Kidney (tissue), 22 donors: ENCODE measurements at places on chromosomes 2 and 18.

DNA sequence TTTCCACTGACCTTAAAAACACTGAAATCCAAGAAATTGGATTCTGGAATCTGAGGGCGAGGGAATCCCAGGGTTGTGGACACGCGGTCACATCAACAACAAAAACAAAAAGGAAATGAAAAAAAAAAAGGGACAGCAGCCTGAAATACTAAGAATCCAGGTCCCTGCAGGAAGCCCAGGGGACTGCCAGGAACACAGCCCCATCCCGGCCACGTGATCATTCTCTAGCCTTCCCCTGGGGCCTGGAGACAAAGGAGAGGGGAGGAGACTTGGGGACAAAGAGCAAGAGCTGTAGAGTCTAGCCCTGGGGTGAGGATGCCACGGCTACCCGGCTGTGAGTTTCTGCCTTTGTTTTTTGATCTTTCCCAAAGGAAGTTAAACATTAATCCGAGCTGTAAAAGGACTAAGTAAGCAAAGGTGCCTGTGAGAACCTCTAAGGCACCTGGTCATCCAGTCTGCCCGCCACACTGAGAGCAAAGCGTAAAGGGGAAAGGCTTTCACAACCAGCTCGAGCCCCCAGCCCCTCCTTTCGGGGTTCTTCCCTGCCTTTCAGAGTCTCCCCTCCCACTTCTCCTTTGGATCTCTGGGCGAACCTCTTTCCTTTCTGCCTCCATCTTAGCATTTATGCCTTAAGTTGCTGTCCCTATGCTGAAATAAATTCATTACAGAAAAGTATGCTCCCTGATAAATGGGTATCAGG lies 57.9 kb upstream of the MSH2 start:
- DNase-seq, result peak; percentile 98

DNA sequence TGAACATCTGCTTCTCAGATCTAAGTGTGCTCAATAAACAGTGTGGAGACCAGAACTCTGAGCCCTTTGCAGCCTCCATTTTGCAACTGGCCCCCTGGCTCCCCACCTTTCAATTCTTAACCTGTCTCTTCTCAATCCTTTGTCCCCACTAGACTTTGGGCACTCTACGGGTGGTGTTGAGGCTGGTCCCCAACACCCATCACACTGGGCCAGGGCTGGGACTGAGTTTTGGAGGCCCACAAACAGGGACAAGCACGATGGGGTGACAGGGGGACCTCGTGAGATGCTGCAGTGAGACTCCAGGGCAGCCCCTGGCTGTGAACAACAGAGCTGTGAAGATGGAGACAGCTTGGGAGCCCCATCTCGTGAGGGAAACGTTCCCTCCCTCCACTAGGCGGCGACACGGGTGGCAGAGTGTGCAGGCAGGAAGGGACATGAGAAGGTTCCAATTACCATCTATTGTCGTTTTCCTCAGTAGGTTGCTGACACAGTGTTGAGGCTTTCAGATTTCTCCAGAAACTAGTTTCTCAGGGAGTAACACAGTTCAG lies 1.2 kb downstream of the ANKMY1 start:
- DNase-seq, result peak; percentile 82

DNA sequence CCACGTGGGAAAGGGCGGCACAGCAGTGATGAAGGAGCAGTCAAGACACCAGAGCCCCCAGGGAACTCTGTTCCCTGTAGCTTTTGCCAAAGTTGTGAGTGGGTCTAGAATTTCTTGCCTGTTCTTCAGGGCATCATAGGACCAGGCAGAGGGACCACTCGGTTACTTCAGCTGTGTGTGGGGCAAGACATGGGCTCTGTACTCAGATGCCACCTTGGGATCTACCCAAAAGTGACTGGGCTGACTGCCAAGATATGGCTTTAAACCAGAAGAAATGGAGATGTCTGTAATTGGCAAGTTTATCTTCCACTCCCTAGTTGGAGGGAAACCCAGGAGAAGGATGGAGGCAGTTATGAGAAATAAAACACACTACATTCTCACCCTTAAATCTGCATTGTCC lies 29.6 kb downstream of the KCNF1 start:
- no peak for DNase-seq

DNA sequence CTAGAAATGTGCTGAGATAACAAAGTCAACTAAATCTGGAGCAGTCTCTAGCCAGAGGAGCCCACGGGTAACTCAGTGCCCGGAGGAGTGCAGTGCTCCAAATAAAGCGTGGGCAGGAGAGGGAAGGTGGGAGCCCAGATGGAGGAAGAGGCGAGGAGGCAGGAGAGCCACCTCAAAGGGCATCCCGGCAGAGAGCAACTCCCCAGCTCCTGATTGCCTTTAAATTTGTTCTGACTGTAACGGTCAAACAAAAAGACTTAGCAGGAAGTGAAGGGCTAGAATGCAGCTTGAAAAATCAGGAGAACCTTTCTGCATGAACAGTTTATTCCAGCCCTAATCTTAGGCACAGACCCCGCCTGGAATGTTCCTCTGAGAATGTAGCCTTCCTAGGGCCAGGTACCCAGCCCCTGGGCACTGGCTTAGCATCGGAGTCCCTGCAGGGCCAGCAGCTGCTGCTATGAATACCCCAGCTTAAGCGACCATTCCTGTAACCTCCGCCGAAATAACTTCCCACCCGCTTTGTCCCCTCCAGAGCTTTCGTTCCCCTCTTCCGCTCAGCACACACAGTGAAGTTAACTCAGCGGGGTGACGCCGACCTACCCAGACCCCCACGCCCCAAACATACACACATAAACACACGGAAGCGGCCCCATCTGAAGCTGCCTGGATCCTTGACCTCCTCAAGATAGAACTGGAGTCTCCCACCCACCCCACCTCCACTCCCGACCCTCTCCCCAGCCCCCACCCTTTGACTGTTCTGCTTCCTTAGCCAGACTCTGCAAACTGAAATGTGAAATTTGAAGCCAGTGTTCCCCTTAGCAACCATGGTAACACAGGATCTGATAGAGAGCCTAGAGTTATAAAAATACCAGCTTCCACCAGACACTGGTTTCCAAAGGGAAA lies 123.2 kb downstream of the SMAD7 start:
- DNase-seq, result peak; percentile 97

DNA sequence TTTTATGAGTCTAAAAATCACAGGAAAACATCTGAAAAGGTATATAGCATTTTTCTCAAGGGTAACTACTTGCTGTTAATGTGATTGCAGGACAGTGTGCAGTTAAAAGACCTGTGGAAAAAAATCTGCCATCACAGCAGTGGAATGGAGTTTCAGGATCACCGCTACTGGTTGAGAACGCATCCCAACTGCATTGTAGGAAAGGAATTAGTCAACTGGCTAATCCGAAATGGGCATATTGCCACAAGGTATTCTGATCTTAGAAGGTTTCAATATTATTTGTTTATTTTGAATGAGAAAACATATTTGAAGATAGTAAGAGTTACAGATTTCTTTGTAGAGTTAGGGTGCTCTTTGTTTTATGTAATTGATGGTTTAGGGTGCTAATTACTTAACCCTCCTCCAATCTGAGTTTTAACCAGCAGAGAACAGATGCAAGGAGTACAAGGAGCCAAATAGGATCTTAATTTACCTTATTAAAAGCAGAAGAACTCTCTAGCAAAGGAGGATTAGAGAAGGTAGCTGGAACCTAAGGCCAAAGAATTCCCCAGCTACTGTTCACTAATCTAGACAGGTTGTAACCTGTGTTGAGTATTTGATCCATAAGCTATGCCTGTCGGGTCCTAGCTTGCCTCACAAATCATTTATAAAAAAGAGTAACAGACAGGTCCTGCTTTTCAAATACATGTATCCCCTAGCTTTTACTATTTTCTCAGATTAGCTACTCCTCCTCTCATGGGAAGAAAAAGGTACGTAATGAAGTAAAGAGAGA lies 35.0 kb downstream of the PIKFYVE start:
- DNase-seq, result no peak

GRCh38 chr2:209534228-209534627 lies 110.4 kb downstream of the MAP2 start:
- DNase-seq, result no peak

DNA sequence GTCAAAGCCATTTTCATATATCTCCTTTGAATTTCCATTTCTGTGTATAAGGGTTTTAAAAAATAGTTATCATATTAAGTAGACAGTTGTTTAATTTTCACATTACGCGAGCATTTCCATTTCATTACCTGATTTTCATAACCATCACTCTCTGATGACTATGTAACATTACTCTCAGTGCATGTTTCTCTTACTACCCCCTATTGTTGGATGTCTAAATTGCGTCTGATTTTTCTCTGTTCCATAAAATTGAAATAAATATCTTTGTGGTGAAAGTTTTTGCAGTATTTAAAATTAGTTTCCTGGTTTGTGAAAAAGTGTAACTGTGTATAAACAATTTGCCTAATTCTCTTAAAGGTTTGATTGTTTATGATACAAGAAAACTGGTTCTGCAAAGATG lies 123.8 kb downstream of the MYO1B start:
- no peak for DNase-seq

- DNase-seq, result no peak
These were observed 3.4 kb downstream of the CYRIA start for GRCh38 chr2:16661936-16662839.

- no peak for DNase-seq
These were observed 91.0 kb downstream of the STPG4 start for GRCh38 chr2:47064106-47064505.

- no peak for DNase-seq
These were observed 108.6 kb downstream of the AGPS start for GRCh38 chr2:177501186-177501585.

- no peak for DNase-seq
These were observed 143.3 kb downstream of the GLI2 start for GRCh38 chr2:120878970-120879369.

DNA sequence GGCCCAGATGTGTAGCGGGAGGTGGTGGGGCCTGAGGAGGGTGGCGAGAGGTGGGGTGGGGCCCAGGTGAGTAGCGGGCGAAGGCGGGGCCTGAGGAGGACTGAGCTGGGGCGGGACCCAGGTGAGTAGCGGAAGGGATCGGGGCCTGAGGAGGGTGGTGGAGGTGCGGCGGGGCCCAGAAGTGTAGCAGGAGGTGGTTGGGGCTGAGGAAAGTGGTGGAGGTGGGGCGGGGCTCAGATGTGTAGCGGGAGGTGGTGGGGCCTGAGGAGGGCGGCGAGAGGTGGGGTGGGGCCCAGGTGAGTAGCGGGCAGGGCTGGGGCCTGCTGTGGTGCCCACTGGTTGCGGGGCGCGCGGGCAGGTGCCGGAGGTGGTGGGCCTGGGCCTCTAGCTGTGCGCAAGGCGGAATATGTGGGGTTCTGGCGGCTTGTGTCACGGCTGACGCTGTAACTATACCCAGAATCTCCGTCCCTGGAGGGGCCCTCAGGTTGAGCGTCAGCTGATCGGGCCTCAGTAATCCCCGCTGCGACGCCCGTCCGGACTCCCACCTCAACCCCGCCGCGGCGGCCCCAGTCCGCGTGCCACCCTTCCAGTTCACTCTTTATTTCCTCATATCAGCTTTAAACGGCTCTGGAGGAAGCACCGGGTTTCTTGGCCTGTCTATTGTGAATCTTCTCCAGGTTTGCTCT lies 866 bp upstream of the SF3B6 start:
- DNase-seq, result no peak

DNA sequence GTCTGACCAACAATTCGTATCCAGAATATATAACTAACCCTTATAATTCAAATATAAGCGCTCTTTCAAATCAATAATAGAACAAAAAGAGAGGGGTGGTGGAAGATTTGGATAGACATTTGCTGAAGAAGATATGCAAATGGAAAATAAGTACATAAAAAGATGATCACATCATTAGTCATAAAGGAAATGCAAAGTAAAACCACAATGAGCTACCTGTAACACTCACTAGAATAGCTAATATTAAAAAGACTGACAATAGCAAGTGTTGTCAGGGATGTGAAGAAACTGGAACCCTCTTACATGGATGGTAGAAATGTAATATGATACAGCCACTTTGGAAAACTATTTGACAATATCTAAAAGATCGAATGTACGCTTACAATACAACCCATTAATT lies 84.9 kb upstream of the MRPS9 start:
- no peak for DNase-seq

GRCh38 chr2:11646530-11646929 lies 23.5 kb downstream of the NTSR2 start:
- DNase-seq, result no peak

- DNase-seq, result no peak
These were observed 31.9 kb downstream of the TMEM131 start for GRCh38 chr2:97963880-97964279.

- no peak for DNase-seq
These were observed 1019.6 kb upstream of the PIK3C3 start for GRCh38 chr18:40935423-40935822.

- peak; percentile 84 for DNase-seq
These were observed 1.1 kb downstream of the IGFBP5 start for GRCh38 chr2:216694082-216694825.

GRCh38 chr2:176490061-176490861 lies 221.0 kb downstream of the MTX2 start:
- peak; percentile 86 for DNase-seq

DNA sequence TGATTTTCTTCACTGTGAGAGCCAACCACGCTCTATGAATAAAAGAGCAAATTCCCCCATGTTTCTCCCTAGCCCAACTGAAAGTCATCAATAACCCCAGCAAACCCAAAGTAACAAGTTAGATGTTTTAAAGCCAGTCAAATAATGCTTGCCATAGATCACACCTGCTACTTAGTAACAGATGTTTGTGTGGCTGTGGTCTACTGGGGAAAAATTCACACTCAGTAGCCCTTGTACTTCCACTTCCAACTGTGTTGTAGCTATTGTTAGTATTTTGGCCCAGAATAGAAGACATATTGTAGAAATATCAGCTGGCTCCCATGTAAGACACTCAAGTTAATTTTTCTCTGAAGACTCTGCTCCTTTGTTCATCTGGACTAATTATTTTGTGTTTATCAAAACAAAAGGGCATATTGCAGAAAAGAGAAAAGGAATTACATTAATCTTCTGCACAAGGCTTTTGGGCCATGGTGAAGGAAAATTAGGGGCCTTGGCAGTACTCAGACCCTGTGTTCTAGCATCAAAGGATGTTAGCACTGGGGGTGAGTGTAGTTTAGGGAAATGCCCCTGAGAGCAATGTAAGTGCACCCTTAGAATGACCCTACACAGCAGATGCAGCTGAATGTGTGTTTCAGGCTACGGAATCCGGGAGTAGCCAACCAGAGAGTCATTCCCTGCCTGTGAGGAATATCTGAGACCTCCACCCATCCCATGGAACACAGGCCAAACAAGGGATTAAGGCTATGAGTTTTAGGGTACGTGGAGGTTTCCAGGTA lies 521.9 kb downstream of the EPHA4 start:
- no peak for DNase-seq

DNA sequence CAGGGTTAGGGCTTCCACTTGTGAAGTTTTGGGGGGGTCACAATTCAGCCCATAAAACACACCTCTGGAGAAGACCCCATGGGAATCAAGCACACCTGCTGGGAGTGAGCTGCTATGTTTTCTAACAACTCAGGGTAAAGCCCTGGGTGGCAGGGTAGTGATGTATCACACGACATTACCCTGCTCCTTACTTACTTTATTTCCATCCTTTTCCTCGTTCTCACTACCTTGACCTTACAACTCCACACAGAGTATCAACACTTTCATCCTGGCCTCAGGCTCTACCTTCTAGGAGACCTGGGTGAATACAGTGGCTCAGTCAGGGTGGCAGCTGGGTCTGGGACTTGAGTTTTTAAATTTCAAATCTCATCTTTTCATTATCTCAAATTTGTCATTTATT lies 290.3 kb downstream of the CYRIA start:
- no peak for DNase-seq
